ENCODE measurements at places on chromosomes 13 and 19.

DNA sequence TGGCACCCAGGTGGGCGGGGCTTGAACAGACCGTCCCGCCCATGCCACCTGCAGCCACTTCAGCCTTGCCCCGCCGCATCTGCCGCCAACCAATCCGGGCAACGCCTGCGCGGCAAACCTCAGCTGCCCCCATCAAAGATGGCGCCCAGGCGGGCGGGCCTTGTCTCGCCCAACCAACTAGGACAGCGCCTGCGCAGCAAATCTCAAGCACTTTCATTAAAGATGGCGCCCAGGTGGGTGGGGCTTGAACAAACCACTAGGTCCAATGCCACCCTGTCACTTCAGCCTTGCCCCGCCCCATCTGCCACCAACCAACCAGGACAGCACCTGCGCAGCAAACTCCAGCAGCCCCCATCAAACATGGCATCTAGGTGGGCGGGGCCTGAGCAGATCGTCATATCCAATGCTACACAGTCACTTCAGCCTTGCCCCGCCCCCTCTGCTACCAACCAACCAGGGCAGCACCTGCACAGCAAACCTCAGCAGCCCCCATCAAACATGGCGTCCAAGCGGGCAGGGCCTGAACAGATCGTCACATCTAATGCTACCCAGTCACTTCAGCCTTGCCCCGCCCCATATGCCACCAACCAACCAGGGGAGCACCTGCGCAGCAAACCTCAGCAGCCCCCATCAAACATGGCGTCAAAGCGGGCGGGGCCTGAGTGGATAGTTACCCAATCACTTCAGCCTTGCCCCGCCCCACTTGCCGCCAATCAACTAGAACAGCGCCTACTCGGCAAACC lies 1.4 kb downstream of the PEG3 start:
- DNase-seq: peak; percentile 24

DNA sequence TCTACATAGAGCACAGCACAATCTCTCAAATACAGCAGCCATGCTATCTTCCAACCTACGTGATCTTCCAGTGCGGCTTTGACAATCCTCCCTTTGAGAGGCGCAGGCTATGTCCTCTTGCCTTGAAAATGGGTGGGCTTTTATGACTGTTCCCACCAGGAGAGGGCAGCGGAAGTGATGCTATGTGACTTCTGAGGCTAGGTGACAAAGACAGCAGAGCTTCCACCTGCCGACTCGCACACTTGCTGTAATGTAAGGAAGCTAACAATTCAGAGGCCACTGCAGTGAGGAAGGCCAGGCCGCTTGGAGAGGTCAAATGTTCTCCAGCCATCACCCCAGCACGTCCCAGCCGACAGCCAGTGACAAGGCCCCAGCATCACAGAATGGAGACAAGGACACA lies 65.8 kb downstream of the MRPL57 start:
- no peak for DNase-seq

DNA sequence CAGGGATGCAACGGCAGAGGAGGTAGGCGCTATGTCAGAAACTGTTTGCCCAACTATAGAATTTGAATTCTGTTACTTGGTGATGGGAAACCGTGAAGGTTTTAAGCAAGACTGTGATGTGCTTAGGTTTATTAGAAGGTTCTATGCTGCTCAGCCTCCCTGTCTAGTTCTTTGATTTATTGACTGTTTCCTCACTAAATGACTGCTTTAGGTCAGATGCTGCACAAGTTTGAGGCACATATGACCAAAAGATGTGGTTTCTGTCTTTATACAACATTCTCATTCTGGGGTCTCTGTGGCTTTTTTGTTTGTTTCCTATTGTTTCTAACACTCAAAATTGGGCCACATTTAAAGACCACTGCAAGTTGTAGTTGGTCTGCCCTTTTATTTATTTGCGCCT lies 323.0 kb upstream of the OBI1 start:
- no peak for DNase-seq

DNA sequence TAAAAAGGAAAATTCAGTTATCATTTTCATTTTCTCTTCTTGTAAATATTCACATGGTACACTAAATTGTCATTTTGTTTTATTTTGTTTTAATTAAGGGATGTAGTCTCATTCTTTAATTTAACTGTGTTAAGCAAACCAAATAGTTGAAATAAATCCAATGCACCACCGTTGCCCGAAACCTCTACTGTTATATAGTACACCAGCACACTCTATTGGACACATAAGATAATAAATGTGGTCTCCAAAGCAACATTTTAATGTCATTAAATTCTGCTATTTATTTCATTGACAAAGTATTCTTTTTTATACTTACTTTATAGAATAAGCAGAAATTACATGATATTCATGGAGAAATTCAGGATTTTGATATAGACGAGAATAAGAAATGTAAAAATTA lies 156.4 kb upstream of the FREM2 start:
- DNase-seq: no peak

Measured in stimulated activated CD4-positive, alpha-beta T cell treated with anti-CD3 and anti-CD28 coated beads, Interleukin-15, amount 100 ng/mL, for 24 hours (primary cell).